ENCODE measurements at places on chromosomes 4 and X. TPM values are rescaled to one million over a fixed set of nuclear protein-coding genes. Genes with fewer than 3 reads are reported as not detected.

Gene ADGRA3
- 56.6 TPM for total RNA-seq

Gene UGT2A3
- under 0.01 TPM for total RNA-seq

Gene PIR
- total RNA-seq, result 1.7 TPM

Gene ZNF280C
- 13.9 TPM for total RNA-seq

Gene AFM
- not detected for total RNA-seq

Gene PUDP
- total RNA-seq, result 5.8 TPM

Gene UCHL1
- 839 TPM for total RNA-seq

Gene GAGE1
- not detected for total RNA-seq

Gene SLITRK4
- 62.1 TPM for total RNA-seq

DNA sequence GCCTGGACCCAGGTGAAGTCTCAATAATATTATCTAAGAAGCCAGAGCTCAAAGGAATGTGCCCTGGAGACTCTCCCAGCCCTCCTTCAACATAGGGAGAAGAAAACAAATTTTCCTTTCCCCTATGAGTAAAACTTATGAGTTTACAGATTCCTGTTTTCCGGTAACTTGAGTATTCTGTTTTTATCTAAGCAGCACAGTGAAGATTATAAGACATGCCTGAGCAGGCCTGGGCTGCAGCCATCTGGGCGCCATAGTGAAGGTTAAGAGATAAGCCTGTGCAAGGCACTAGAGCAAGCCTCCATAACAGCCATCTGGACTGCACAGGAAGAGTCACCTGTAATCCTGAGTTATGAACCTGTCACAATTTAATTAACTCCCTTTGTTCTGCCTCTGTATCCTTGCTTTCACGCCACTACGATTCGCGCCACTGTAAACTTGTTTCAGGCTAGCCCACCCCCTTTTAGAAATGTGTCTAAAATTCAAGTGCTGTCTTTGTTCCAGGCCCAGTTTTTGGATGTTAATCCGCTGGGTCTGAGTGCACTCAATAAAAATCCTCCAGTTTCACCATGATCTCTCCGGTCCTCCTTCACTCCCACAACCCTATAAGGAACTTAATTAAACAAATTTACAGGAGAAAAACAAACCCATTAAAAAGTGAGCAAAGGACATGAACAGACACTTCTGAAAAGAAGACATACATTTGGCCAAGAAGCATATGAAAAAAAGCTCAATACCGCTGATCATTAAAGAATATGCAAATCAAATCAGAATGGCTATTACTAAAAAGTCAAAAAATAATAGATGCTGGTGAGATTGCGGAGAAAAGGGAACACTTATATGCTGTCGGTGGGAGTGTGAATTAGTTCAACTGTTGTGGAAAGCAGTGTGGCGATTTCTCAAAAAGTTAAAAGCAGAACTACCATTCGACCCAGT lies 189.5 kb downstream of the APBB2 start:
- no peak for DNase-seq

- DNase-seq, result no peak
Observed at GRCh38 chr4:64897683-64898082, 488.4 kb upstream of the TECRL start.

GRCh38 chr4:71241501-71242288 lies 97.1 kb upstream of the SLC4A4 start:
- DNase-seq, result no peak

DNA sequence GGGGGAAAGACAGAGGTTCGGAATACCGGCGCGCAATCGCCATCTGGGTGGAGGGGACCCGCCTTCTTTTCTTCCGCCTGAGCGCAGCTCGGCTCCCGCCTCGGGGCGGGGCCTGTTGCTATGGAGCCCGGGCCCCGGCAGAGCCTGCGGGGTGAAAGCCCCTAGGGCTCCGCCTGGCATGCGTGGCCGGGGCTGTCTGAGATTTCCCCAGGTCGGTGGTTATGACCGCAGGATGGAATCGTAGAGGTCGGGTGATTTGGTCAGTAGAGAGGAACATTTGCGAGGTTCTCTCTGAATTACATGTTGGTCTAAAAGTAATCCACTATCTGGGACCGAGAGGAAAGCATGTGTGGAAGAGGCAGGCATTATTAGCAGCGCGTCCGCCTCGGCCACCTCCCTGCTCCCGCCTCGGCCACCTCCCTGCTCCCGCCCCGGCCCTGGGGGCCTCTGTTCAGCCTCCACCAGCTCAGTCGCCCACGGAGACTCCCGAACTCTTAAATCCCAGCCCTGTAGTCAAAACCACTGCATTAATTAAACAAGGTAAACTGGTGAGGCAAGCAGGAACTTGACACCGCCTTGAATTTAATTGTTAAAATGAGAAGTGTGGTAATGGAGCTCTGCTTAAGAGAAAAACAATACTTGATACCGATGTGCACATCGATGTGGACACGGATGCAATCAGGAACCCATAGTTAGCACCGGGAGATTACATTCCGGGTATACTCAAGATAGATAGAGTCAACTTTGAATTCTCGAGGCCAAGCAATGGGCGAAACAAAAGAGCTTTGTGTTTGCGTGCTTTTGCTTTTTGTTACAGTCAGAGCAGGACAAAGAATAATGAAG lies 45.2 kb downstream of the TRIM2 start:
- DNase-seq, result peak; percentile 50

- no peak for DNase-seq
Observed at GRCh38 chr4:16524406-16524805, 298.1 kb upstream of the TAPT1 start.

GRCh38 chrX:119497185-119497584 lies 28.9 kb downstream of the SLC25A5 start:
- no peak for DNase-seq

- no peak for DNase-seq
Observed at GRCh38 chrX:119008110-119008744, 33.8 kb downstream of the LONRF3 start.

GRCh38 chr4:165612936-165613335 lies 234.1 kb downstream of the CPE start:
- no peak for DNase-seq

- DNase-seq, result no peak
Observed at GRCh38 chrX:53086464-53086863, 4.3 kb downstream of the TSPYL2 start.

- no peak for DNase-seq
Observed at GRCh38 chr4:8644966-8645752, 52.6 kb downstream of the CPZ start.

DNA sequence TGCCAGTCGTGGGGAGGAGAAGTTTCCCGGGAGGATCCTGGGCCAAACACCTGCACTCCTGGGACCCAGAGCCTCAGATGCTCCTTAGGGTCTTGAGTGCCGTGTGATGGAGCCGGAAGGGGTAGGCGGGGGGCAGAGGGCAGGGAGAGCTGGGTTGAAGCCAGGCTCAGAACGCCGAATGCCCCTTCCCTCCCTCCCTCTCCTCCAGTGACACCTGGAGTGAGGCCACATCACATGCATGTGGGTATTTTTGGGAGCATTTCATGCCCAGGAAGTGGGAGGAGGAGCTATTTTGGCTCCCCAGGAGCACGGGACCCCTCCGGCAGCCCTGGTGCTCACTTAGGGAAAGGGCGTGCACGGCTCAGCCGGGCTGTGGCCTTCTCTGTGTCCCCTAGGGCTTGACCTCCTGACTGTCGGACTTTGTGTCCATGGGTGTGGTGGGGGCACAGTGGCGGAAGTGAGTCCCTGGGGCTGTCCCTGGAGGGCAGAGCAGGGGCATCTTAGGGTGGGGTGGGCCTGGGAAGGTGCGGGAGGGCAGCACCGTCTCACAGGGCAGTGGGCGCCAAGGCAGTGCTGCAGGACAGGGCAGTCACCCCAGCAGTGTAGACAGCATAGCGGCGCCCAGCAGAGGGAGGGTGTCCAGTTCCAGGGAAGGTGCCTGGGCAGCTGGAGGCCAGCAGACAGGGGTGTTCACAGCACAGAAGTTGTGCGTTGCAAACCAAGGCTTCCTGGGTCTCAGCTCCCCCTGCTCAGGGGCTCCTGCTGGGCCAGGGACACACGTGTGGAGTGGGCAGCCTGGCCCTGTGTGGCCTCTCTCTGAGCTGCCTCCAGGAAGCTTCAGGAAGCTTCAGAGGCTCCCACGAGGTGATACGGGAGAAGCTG lies 4.9 kb upstream of the CPLX1 start:
- DNase-seq, result no peak

DNA sequence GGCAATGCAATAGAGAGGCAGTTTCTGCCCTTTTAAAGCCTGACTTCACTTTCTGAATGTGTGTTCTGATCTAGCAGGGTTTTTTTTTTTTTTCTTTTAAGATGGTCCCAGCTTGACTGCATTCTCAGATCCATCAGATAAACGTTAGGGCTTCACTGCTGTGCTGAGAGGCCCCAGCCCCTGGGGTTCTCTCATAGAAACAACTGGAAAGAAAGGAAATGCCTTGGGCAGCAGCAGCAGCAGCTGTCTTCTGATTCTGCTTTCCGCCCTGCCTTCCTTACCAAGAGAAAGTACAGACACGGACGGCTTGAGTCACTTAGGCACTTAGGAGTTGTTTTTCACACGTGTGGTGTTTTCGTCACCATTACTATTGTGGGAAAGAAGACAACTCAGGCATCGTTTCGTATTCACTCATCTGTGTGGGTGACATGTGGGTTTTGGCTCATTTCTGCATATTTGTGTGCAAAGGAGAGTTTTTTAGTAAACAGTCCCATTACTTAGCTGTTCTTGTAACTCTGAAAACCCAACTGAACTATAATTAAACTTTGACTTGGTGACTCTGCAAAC lies 172.0 kb downstream of the PTTG2 start:
- DNase-seq, result no peak

DNA sequence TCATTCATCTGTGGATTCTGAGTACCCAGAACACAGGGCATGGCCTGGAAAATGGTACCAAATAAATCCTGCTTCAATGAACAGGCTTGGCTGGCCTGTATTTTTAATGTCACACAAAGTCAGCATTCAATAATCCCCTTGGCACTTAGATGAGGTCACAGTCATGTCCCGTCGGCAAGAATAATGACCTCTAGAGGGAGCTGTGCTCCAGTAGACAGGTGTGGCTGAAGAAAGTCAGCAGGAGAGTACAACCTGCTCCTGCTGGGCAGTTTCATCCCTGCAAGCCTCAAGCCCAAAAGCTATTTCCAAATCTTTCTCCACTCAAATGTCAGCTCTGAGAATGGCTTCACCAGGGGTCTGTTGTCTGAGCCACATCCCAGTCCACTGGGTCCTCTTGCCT lies 404.0 kb upstream of the F9 start:
- no peak for DNase-seq

- DNase-seq, result no peak
Observed at GRCh38 chr4:48226199-48226598, 43.4 kb downstream of the TEC start.

GRCh38 chr4:22515145-22515887 lies 550 bp downstream of the ADGRA3 start:
- peak; percentile 37 for DNase-seq

DNA sequence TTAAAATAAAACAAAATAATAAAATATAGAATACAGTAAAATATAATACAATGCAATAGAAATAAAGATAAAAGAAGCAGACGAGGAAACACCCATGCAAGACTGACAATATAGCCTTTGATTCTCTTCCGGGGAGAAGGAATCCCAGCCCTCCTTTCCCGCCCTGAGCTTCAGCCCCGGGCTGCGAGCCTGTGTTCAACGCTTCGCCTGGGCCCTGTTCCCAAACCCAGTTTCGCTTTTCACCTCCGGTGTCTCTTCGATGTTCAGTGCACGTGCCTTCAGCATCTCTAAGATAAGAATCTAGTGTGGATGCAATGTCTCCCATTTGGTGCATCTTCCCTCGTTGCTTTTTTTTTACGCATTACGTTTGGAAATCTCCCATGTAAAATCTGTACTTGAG lies 38.4 kb upstream of the ARSD start:
- DNase-seq, result no peak

- no peak for DNase-seq
Observed at GRCh38 chr4:177519481-177520260, 77.4 kb upstream of the AGA start.

DNA sequence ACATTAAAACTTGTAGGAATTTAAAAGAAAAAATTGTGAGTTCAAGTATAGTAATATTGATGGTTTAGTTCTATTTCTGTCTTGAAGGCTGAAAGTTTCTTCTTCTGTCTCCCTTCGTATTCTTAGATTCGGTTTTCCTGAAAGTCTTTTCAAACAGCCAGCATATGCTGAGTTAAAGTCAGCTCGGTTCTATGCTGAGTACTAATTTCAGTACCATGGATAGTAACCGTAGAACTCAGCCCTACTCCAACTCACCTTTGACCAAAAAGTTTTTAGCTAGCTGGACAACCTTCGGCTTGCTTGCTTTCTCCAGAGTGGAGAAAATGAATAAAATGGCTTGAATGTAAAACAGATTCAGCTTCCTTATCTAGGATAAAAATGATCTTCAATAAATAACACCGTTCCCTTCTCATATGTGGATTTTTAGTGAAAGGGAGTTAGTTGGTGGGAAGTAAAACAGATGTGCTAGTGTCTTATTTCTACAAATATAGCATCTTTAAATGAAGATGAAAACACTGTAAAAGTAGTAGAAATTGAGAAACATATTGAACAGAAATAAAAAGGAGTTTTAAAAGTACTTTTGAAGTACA lies 5.2 kb downstream of the POU4F2 start:
- DNase-seq, result no peak

DNA sequence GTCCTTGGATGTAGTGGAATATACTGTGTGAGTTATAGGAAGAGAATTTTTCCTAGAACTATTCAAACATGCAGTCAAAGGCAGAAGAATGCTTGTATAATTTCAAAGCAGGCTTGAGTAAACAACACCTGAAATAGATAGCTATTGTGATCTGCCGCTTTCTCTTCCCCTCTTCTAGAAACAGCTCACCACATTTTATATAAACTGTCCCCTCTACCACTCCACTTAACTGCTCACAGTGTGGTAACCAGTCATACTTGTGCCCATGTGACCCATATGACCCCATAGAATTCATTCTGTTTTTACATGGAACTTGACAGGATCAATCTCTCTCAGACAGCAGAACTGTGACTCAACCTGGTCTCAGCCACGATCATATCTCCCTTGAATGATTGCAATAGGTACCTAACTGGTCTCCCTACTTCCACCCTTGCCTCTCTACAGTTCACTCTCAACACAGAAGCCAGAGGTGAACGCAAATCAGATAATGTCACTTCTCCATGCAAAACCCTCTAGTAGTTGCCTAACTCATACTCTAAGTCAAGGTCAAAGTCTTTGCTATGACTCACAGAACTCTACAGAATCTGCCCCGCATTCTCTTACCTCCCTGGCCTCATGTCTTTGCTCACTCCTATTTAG lies 85.6 kb upstream of the EFHC2 start:
- no peak for DNase-seq

Measured in occipital lobe (tissue), 3 donors.